ENCODE measurements at places on chromosomes 5 and 9.

DNA sequence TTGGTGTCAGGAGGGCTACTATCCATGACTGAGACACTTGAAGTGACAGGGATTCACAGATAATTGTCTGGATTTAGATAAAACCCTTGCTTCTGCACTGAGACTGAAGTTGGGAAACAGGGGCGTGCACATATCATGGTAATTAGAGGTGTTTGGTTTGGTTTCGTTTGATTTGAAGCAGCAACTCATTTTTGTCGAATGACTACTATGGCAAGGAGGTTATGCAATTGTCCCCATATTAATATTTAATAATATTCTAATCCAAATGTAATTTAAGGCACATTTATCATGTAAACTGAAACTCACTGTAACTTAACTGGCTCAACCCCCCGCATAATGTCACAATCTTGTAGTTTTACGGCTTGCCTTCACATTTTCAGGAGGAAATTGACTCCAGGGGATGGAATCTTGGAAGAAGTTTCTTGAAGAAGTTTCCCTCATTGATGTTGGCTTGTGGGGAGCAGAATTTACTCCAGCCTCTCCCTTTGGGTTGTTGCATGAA is 12.5 kb downstream of the ZNF366 start:
- peak; percentile 64 for DNase-seq

DNA sequence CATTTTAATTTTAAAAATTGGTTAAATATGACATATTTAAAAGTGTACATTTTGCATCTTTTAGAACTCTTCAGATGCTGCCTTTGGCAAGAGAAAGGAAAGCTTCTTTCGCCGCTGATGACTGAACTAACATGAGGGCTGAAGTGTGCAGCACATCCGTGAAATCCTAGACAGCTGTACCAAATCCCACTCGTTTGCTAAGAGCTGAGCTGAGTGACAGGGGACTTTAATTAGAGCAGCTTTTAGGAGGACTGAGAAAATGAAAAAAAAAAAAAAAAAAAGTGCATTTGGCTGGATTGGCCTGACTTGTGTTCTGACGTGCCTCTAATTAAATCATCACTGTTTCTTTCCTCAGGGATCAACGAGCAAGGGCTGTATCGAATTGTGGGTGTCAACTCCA is 271.3 kb downstream of the ARHGAP26 start:
- DNase-seq: no peak

GRCh38 chr5:175491223-175491622 is 12.9 kb downstream of the SFXN1 start:
- no peak for DNase-seq

GRCh38 chr5:50717651-50718050 is 51.2 kb downstream of the PARP8 start:
- DNase-seq: no peak

- peak; percentile 27 for DNase-seq
Measured at GRCh38 chr9:113299800-113300292, 3.3 kb downstream of the RNF183 start.

GRCh38 chr9:122389799-122390481 is 19.1 kb downstream of the PTGS1 start:
- no peak for DNase-seq

All from fibroblast of skin of right quadriceps (primary cell).